ENCODE measurements at places on chromosomes 1 and 21.

DNA sequence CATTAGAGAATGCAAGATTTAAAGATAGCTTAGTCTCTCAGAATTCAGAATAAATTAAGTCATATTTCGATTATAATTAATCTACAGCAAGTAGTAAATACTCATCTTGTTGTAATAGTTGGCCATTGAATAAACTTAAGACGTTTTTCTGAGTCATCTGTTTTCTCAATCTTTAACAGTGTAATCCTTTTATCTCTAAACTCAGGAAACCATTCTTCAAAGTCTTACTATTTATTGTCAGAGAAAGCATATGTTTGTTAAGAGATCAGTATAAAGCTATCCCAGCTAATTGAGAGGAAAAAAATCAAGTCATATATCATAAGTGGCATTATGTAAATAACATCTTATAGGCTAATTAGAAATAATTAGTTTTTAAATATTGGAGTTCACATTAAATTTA lies 201.2 kb upstream of the ADAMTS5 start:
- no peak for DNase-seq

GRCh38 chr1:95352767-95353166 lies 118.8 kb downstream of the RWDD3 start:
- DNase-seq, result no peak

DNA sequence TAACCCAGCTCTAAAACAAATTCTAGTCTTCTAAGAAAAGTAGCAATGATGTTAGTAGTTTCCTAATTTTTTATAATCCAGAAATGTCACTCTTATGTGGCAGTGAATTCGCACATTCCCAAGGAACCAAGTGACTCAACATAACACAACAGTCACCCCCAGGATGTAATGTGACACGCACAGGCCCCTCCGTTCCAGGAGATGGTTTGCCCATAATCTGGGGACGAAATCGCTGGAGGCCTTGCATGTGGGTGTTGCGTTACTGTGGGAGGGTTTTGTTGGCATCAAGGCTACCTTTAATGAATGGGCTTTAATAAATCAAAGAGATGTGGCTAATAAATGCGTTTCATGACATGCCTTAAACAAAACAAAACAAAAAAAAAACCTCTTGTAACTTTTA lies 50.9 kb downstream of the EVA1C start:
- no peak for DNase-seq

DNA sequence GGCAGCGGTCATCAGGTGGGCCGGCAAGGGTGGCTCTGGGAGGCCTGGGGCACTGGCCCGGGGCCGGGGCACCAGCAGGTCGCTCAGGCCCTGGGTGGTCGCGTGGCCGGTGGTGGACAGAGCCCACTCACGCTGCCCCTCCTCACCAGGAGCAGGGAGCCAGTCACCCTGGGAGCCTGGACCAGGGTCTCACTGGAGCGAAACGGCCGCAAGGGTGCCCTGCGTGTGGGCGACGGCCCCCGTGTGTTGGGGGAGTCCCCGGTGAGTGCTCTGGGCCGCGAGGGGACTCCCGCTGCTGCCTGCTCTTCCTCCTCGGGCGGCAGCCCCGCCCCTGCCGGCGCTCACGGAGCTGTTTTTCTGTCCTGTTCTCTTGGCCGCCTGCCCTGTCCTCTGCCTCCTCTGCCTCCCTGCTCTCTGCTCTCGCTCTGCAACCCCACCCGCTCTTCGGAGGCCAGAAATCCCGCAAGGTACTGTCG lies 23.5 kb downstream of the RNF223 start:
- DNase-seq, result no peak

GRCh38 chr1:33387625-33388024 lies 43.3 kb downstream of the PHC2 start:
- no peak for DNase-seq

DNA sequence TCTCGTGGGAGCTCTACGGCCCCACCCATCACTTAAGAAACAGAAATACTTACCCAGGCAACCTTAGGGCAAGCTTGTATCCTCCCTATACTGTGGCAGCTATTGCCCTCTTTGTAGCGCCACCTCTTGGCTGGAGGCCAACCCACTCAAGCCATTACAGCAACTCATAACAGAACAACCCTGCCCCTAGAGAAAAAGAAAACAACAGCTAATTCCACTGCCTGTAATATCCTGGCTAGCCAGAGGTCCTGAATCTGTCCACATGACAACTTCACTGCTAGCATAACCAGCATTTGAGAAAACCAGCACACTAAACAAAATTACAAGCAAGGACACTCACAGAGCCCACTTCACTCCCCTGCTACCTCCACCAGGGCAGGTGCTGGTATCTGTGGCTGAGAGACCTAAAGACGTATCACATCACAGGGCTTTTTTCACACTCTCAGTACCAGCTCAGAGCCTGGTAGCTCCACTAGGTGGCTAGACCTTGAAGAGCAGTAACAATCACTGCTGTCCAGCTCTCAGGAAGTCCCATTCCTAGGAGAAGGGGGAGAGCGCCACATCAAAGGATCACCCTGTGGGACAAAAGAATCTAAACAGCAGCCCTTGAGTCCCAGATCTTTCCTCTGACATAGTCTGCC lies 14.5 kb upstream of the MX1 start:
- DNase-seq, result peak; percentile 19

- no peak for DNase-seq
Measured at GRCh38 chr1:86971778-86972177, 57.3 kb downstream of the HS2ST1 start.

GRCh38 chr1:198176179-198176578 lies 19.4 kb downstream of the NEK7 start:
- no peak for DNase-seq

GRCh38 chr21:40516335-40516734 lies 330.6 kb downstream of the DSCAM start:
- no peak for DNase-seq

GRCh38 chr1:66852870-66853269 lies 51.8 kb upstream of the INSL5 start:
- DNase-seq, result no peak

- no peak for DNase-seq
Measured at GRCh38 chr1:37485902-37486679, 11.7 kb downstream of the ZC3H12A start.

Measured in stimulated activated CD8-positive, alpha-beta memory T cell treated with anti-CD3 and anti-CD28 coated beads, Interleukin-7, amount 100 ng/mL, for 1 hour (primary cell).